Stimulated activated CD4-positive, alpha-beta T cell treated with anti-CD3 and anti-CD28 coated beads, Interleukin-1b, Interleukin-23, amount 100 ng/mL, for 1 hour (primary cell): ENCODE measurements at places on chromosomes 7 and 10.

GRCh38 chr7:330511-331230 is 40.7 kb downstream of the FOXL3 start:
- no peak for DNase-seq

DNA sequence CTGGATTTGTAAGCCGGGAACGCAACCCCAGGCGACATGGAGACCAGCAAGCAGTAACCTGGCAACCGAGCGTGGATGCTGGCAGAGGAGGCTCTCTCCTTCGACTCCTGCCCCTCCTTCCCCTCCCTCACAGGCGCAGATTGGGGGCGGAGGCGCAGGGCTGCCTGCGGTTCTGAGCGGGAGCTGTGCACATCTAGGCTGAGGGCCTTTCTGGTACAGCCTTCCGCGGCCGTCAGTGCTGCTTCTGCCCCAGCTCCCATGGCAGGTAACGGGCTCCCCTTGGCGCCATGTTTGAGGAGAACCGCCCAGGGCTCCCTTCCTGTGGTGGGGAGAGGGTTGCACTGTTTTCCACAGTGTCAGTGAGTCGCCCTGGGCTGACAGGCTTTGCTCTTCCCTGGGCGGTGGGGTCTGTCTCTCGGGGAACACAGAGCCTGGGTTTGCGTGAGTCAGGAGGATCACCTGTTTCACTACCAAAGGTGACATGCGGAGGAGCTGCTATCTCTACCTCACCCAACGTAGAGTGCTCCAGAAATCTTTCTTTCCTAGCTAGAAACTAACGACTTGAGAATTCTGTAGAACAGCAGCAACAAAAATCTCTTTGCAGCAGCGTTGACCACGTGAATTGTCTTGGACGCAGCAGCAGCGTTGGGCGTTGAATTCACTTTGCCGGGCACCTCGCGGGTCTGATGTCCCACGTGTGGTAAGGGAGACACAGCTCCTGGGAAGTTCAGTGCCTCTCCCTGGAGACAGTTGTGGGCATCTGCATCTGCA is 154.8 kb upstream of the COBL start:
- no peak for DNase-seq

GRCh38 chr10:34464000-34464399 is 351.1 kb downstream of the PARD3 start:
- no peak for DNase-seq

DNA sequence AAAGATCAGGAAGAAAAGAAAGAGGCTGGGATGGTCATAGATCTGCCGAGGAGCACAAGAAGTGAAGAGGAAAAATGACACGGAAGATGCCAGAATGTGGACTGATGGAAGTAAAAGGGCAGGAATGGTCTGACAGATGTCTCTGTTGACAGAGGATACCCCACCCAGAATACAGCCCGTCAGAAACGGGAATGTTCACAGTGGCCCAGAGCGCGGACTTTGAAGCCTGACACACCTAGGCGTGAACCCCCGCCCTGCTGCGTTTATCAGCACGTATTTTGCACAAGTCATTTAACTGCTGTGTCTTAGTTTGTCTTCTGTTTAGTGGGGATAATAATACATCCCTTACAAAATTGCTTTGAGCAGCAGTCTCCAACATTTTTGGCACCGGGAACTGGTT is 27.1 kb downstream of the AKR1B1 start:
- no peak for DNase-seq

- DNase-seq: no peak
These were observed 70.0 kb upstream of the HGF start for GRCh38 chr7:81839708-81840369.

DNA sequence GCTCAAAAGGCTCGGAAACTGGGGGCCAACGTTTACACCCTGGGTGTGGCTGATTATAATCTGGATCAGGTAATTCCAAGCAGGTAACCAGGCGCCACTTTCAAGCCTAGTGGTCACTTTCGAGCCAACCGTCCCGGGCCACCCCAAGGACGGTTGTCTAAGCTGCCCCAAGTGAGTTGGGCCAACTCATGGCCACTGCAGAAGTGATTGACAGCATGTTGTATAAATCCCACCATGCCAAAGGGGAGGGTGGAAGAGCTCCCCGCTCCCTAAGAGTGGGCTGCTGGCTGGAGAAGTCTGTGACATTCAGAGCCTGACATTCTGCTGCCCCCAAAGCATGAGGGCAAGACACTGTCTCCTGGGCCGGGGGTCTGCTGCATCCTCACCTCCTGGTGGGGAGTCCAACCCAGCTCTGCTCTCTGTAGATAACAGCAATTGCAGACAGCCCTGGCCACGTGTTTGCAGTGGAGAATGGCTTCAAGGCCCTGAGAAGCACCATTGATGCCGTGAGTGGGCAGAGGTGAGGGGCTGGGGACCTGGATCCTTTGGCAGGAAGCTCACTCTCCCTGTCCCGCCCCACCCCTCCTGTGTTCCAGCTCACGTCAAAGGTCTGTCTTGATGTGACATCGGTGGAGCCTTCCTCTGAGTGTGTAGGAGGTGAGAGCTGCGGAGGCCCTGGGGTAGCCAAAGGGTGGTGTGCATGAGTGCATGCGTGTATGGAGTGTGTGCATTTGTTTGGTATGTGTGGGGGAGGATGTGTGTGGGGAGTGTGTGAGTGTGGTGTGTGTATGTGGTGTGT is 10.8 kb downstream of the ANTXRL start:
- DNase-seq: no peak

DNA sequence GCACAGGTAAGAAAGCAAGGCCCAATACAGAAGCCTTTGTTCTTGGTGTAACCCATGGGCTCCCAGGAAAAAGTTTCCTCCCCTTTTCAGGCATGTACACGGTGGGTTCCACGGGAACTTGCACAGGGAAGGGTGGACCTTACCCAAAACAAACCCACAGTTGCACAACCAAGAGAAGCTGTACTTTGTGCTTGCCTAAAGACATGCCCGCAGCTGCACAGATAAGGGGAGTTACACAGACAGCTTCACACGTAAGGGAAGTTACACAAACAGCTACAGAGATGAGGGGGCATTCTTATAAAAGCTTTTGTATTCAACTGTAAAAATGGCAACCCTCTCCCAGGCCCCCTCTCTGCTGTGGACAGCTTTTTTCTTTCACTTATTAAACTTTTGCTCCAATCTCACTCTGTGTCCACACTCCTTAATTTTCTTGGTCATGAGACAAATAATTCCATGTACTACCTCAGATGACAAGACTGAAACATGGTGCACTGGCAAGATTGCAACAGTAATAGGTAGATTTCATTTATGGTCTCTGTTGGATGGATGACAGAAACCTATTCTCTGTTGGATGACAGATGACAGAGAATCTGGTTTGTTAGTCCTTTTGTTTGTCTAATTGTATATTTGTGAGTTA is 72.9 kb downstream of the ATE1 start:
- no peak for DNase-seq

GRCh38 chr7:139321071-139321745 is 19.9 kb upstream of the FMC1 start:
- DNase-seq: no peak

- DNase-seq: no peak
These were observed 20.1 kb upstream of the ITPRID1 start for GRCh38 chr7:31493714-31494181.

DNA sequence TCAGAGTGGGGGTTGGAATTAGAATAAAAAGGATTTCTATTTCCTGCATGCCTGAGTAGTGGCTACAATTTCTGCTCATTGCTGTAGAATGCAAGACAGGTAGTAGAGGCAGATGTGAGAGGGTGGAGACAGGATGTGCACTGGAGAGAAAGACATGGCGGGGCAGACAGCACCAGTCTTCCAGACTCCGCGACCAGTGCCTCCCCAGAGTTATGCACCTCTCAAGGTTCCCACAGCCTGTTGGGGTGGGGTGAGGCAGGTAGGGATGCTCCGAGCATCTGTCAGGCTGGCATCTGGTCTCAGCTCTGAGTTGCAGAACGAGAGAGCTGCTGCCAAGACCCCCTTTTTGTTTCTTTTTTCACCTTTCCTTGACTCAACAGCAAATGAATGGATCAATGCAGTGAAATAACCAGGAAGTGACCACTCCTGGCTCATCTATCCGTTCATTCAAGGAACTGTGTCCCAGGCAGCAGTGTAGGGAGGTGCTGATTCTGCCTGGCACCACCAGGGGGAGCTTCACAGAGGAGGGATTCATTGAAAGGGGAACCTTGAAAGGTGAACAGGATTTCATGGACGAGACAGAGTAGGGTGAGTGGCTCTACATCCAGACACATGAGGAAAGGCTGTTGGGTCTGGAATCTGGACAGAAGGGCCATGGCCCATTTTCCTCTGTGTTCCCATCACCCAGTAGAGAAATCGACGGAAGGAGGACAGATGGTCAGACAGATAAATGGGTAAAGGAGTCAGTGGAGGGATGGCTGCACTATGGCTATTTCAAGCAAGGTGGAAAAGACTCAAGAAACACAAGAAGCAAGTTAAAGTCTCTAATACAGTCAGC is 17.2 kb upstream of the SLC18A3 start:
- DNase-seq: no peak

DNA sequence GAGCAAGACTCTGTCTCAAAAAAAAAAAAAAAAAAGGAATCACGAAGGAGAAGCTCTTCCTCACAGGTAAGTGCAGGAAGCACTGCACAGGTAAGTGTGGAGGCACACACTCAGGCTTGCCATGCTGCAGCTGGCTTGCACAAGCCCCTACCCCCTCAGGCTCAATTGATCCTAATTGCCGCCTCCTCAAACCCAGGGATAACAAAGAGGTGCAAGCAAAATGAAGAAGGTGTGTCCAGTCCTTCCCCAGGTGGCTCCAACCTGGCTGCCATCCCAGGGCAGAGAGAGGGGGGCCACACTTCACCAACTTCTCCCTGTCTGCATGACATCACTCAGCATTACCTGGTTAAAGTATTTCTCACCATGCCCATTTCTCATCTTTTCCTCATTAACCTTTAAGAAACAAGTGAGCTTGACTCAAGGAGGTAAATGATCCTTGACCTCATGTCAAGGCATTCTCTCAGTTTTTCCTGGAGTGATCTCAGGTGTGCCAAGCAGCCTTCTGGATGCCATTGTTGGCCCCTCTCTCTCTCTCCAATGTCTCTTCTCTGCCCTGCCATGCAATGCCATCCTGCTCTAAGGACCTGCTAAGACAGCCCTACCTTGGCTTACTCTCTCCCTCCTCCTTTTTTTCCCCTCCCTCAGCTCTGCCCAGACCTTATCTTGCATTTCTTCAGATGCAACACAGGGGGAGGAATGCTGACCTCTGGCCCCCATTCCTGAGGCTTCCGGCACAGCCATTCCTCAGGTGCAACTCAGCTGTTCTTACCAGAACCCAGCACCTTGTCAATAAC is 13.0 kb upstream of the TRPV6 start:
- no peak for DNase-seq

- no peak for DNase-seq
These were observed 101.2 kb downstream of the DYNC2I1 start for GRCh38 chr7:158957510-158957906.

DNA sequence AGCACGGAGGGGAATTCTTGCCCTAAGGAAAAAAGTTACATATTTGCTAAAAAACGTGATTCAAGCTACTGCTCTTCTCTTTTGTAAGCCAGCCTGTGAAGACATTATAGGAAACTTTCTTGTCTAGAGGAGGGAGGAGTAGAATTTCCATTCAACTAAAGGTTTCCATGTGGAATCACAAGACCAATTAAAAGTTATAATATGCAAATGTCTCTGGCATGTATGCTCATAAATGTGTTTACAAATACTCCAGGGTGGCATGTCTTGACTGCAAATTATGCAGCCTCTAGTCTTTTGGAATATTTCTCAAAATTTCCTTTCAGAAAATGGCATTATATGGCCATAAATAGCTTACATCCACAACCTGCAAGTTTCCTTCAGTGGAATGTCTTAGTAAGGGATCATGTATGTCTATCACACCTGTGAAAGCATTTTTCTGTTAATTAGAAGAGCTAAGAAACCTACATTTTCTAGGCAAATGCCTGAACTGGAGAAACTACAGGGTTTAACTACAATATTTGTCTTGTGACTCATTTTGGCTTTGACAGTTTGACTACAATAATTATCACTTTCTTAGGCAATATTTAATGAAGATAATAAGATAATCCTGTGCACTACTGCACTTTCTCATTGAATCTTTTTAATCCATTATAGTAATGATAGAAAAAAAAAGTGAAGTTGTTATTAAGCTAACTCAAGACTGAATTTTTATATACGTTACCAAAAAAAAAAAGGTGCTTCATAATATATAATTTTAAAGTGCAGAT is 111.1 kb upstream of the C10orf90 start:
- no peak for DNase-seq

GRCh38 chr7:74230446-74231231 is 20.8 kb downstream of the LAT2 start:
- no peak for DNase-seq

GRCh38 chr7:981793-982510 is 1.0 kb upstream of the CYP2W1 start:
- no peak for DNase-seq

DNA sequence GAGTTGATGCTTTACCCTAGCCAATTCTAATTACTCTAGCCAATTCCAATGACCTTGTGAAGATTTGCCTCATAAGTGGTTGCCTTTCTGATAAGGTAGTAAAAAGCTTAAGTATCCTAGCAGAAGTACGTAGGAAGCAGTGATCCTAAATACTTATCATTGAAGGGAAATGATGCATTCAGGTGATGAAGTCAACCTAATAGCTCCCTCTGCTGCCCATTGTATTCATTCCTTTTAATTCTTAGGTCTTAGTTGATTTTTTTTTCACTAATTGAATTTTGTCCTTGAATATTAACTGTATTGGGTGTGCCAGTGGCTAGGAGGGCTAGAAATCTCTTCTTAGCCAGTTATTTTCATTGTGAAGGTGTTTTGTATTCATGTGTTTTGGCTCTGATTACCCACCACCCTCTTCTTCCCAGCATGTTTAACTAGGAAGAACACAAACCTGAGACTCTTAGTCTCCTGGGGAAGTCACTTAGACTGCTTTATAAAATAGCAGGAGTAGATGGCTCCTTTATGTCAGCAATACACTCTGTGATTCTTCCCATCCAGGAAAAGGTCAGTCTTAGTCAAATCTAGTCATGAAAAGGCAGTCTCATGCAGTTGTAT is 46.3 kb downstream of the PLEKHA8 start:
- no peak for DNase-seq

- no peak for DNase-seq
These were observed 63.9 kb upstream of the FAM20C start for GRCh38 chr7:128171-129080.

DNA sequence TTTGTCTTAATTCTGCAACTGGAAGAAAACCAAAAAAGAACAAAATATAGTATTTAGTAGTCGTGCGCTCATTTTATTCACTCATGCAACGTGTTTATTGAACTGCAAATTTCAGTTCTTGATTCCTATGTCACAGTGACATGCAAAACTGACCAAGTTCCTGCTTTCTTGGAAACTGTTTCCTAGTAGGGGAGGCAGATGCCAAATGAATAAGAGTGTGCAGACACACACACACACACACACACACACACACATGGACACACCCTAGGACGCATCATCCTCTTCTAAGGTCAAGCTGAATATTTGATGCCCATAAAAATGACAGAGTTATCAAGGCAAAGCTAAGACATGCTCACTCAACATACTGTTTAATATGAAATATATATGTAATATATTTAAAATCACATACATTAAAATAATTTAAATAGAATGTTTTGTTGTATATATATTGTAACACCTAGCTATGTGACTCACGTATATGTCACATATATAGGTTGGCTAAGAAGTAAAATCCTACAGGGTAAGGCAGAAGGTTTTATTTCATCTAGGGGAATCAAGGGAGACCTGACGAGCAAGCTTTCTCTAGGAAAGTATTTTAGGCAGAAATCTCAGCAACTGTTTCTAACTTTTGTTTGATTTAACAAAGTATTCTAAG is 79.6 kb downstream of the SVIL start:
- no peak for DNase-seq

- no peak for DNase-seq
These were observed 30.4 kb downstream of the ZNF786 start for GRCh38 chr7:149060156-149060555.

GRCh38 chr10:3563298-3563697 is 221.7 kb downstream of the KLF6 start:
- no peak for DNase-seq
